ENCODE measurements at places on chromosomes 16 and 17.

DNA sequence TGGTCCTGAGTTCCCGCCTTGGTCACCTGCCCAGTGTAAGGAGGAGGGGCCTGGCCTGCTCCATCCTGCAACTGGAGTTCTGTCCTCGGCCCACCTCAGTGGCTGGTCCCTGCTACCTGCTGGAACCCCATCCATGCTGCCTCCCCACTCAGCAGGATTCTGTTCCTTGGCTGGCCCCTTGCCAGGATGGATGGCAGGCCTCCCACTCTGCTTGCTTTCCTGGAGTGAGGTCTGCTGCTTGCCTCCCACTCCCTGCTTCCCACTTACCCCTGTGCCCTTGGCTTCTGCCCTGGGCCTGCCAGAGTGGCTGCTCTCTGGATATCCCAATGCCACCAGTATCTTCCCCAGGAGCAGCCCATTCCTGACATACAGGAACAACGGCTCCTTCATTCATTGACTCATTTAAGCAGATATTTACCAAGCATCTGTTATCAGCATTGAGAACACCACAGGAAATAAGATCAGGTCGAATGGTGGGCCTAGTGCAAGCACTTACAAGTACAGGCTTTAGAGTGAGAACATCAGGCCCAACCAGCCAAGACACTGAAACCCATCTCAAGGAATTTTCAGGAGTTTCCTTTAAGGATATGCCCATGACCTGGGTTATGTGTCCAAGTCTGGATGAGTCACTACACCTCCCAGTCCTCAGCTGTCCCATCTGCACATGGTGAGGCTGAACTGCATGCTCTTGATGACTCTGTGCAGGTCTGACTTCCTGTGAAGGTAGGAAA is 17.0 kb upstream of the RPRML start:
- no peak for DNase-seq

DNA sequence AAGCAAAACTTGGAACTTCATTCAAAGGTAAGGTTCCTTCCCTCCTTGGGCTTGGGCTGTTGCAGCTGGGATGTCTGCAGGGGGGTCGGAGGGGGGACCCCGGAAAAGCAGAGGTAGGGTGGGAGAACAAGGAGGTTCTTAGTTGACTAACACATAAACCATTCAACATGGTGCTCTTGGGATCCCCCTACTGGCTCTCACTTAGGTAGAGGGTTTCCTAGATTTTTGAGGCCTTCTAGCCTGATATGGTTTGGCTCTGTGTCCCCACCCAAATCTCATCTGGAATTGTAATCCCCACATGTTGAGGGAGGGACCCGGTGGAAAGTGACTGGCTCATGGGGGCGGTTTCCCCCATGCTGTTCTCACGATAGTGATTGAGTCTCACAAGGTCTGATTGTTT is 93.9 kb downstream of the RGS9 start:
- DNase-seq, result no peak

- DNase-seq, result no peak
Observed at GRCh38 chr17:62690168-62690897, 62.9 kb downstream of the MRC2 start.

- no peak for DNase-seq
Observed at GRCh38 chr16:50887500-50888298, 145.8 kb downstream of the CYLD start.

GRCh38 chr17:38608648-38609047 is 2.9 kb upstream of the SRCIN1 start:
- DNase-seq, result no peak

- no peak for DNase-seq
Observed at GRCh38 chr17:65660947-65661346, 99.5 kb upstream of the AXIN2 start.

GRCh38 chr17:17911001-17911613 is 61.1 kb downstream of the TOM1L2 start:
- DNase-seq, result no peak

GRCh38 chr17:10151667-10152496 is 46.5 kb downstream of the GAS7 start:
- DNase-seq, result no peak

GRCh38 chr16:87367529-87367928 is 16.0 kb downstream of the FBXO31 start:
- no peak for DNase-seq

DNA sequence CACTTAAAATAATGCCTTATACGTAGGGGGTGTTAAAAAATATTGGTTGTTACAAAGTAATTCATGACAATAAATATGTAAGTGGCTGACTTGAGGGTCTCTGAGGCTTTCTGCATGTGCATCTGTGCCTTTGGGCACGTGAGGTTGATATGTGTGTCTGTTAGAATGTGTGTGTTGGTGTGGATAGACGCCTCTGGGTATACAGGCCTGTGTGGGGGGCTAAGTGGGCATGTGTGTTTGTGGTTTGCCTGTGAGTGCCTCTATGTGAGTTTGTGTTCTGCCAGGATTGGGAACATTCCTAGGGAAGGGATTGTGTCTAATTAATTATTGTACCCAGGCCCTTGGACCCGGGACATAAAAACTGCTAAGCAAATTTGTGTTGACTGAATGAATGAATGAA is 19.0 kb downstream of the GP2 start:
- no peak for DNase-seq

DNA sequence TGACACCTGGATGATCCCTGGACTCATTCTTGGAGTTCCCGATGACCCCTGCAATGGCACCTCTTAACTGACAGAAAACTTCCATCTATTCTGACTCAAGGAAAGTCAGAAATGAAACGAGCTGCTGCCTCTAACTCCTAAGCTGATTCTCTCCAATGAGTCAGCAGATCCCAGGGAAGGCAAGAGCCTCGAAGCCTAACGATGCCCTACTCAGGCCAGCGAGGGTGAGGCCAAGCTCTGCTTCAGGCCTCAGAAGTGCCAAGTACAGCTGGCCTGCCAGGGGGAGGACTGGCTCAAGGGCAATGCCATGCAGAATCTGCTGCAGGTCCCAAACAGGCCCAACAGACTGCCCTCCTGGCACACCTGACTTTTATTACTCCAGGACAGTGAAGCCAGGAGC is 36.3 kb downstream of the PLXDC1 start:
- DNase-seq, result no peak

DNA sequence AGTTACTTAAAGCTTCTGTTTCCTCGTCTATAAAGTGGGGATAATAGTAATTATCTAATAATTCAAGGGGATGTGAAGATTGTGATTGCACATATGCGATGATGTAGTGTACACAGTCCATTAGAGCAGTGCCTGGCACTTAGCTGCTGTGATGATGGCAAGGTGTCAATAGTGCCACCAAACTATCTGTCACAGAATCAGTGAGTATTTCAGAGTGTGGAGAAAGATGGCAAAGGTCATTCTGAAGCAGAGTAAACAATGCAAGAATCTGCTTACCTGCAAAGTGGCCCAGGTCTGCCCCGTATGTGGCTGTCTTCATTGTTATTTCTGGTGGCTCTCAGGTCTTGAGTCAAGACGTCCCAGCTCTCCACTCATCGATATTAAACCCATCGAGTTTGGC is 15.1 kb downstream of the SYT17 start:
- no peak for DNase-seq

DNA sequence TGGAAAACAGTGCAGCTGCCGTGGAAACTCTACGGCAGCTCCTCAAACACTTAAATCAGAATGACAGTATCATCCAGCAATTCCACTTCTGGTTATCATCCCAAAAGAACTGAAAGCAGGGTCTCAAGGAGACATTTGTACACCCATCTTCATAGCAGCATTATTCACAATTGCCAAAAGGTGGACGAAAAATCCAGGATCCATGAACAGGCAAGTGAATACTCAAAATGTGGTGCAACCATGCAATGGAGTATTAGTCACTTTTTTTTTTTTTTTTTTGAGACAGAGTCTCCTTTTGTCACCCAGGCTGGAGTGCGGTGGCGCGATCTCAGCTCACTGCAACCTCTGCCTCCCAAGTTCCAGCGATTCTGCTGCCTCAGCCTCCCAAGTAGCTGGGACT is 10.6 kb upstream of the AATK start:
- no peak for DNase-seq

DNA sequence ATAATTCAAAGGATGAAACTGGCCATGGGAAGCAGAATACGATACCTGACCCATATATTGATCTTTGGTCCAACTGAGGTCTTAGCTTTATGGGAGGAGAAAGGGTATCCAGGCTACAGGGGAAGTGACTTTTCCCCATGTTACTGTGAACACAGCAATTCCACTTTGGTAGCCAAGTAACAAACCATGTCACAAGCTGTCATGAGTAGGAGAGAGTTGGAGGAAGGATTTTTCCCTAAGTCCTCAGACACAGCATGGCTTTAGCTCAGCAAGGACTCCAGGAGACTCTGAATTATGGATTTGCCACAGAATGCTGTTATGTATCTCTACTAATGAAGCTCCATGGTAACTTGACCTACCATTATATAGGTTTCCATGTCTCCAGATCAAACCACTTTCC is 56.5 kb upstream of the GNAO1 start:
- no peak for DNase-seq
